CD8-positive, alpha-beta T cell (primary cell): ENCODE measurements at places on chromosomes 11 and 22.
A peak's percentile ranks its signal among the peaks of the same experiment; 100 is the strongest.

DNA sequence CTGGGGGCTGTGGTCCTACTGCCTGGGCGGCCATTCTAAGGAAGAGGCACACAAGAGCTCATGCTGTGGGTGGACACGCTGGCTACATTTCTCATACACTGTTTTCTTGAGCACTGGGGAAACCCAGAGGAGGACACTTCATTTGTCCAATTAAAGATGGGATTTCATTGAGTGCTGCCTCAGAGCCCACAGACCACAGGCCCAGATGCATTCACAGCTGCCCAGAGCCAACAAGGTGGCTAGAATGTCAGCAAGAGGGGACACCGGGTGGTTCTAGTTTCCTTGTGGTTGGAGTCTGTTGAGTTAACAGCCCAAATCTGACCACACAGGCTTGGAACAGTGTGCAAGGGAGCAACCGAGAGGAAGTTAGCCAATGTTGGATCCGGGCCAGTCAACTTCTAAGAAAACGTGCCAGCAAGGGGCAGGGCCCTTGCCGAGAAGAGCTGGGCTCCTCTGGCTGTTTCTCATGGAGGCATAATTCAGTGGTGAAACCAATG, 35.0 kb upstream of the SORL1 start:
- DNase-seq, result peak; percentile 60

DNA sequence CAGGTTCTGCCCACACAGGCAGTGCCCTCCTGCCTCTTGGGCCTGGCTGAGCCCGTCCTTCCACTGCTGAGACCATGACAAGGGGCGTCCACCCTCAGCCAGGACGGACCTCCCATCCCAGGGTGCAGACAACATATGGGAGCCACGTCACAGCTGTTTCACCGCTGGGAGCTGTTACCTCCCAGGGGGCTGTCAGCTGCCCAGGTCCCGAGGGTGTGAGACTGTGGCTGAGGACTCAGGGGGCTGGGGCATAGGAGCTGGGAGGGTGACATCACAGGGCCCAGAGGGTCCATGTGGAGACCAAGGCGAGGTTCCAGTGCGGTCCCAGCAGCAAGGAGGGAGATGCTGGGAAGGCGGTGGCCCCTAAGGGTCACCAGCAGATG, 17.9 kb upstream of the CTSD start:
- no peak for DNase-seq

DNA sequence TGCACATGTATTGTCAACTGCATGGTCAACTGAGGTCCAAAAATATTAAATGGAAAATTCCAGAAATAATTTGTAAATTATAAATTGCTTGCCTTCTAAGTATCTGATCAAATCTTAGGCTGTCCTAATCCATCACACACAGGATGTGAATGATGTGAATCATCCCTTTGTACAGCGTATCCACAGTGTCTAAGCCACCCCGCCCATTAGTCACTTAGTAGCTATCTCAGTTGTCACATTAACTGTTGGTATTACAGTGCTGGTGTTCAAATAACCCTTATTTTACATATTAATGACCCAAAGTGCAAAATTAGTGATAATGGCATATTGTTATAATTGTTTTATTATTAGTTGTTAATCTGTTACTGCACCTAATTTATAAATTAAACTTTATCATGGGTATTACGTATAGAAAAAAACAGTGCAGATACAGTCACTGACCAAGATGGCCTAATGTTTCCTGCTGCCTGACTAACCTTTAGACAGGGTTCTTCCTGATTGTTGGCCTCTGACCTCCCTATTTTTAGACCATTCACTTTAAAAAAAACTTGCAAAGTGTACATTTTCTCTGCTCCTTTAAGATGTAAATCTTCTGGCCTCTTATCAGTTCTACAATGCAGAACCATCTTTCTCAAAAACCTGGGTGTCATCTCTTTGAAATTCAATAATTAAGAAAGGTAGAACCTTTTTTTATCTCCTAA, 2.9 kb upstream of the SVIP start:
- DNase-seq, result no peak

- no peak for DNase-seq
Measured at GRCh38 chr11:8223513-8223900, 40.2 kb downstream of the LMO1 start.

- DNase-seq, result peak; percentile 81
Measured at GRCh38 chr11:117807482-117808327, 10.7 kb upstream of the DSCAML1 start.

- no peak for DNase-seq
Measured at GRCh38 chr11:1728931-1729691, 21.3 kb downstream of the IFITM10 start.

DNA sequence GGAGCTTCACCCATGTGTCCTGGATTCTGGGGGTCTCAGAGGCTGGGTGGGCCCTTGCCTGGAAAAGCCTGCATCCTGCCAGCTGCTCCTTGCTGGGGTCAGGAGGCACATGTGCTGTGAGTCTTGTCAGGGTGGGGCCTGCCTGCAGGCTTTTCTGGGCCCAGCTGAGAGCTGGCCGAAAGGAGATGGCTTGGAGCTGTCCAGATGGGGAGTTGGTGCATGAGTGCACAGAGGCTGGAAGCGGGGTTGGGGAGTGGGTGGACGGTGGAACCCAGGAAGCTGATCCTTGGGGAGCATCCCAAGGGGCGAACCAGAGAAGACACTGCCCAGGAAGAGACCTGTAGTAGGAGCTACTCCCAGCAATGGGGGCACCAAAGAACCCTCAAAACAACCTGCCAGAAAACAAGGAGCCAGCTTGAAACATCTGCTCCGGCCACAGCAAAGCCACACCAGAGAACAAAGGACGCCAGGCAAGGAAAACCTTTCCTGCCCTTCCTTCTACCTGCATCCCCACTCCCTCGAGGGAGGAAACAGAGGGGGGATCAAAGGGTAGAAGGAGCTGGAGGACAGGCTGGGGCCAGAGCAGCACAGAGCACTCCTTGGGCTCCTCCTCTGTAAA, 8.2 kb upstream of the KCTD17 start:
- no peak for DNase-seq

DNA sequence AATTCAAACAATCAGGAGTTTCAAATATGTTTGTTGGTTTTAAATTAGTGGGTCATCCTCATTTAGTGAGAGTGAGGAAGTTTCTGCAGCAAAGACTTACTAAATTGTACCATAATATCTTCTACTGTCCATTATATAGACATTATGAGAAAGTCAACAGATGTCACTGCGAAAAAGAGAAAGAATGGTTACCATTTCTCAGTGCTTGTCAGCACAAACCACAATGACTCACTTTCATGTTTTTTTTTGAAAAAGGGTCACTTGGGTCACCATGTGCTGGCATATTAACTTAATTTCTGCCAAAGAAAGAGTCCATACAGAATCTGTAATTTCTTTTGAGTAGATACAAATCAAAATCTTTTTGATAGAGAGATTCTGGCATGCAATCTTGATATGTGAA, 924.6 kb upstream of the FAT3 start:
- DNase-seq, result no peak
